Stimulated activated CD4-positive, alpha-beta T cell treated with anti-CD3 and anti-CD28 coated beads, Interleukin-1b, Interleukin-23, amount 100 ng/mL, for 1 hour (primary cell): ENCODE measurements at places on chromosomes 11 and 22.

- no peak for DNase-seq
These were observed 96.9 kb downstream of the SBF2 start for GRCh38 chr11:10197091-10197490.

DNA sequence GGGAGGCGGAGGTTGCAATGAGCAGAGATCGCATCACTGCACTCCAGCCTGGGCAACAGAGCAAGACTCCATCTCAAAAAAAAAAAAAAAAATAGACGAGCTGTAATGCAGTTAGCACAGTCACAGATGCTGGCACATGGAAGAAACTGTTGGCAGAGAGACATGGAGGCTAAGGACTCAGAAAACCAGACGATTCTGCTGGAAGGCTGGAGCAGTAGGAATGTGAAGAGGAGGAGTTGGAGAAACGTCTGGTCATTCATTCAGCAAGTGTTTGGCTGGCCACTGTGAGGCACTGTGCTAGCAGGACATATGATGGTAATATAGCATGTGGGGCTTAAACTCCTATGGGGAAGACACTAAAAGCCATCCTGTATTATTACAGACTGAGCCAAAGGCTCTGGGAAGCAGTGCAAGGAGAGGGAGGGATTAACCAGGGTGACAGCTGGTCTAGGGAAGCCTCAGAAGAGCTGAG, 5.0 kb downstream of the UQCR10 start:
- no peak for DNase-seq

- DNase-seq = no peak
These were observed 21.8 kb downstream of the PRR5 start for GRCh38 chr22:44723801-44724200.

GRCh38 chr11:2307501-2308331, 5.9 kb downstream of the TSPAN32 start:
- DNase-seq = no peak

- DNase-seq = no peak
These were observed 17.3 kb upstream of the CLNS1A start for GRCh38 chr11:77654770-77655434.

GRCh38 chr22:47199979-47200272, 437.5 kb downstream of the TBC1D22A start:
- DNase-seq = no peak
